Spinal cord (tissue), 10 donors: ENCODE measurements at places on chromosomes 1 and 21.

GRCh38 chr1:51534447-51534846, 15.4 kb upstream of the EPS15 start:
- DNase-seq, result no peak

GRCh38 chr1:219149009-219149577, 24.6 kb upstream of the LYPLAL1 start:
- no peak for DNase-seq

- DNase-seq, result no peak
Measured at GRCh38 chr1:33273961-33274371, 17.7 kb downstream of the ZNF362 start.

GRCh38 chr21:29320031-29320430, 21.3 kb downstream of the BACH1 start:
- DNase-seq, result no peak

DNA sequence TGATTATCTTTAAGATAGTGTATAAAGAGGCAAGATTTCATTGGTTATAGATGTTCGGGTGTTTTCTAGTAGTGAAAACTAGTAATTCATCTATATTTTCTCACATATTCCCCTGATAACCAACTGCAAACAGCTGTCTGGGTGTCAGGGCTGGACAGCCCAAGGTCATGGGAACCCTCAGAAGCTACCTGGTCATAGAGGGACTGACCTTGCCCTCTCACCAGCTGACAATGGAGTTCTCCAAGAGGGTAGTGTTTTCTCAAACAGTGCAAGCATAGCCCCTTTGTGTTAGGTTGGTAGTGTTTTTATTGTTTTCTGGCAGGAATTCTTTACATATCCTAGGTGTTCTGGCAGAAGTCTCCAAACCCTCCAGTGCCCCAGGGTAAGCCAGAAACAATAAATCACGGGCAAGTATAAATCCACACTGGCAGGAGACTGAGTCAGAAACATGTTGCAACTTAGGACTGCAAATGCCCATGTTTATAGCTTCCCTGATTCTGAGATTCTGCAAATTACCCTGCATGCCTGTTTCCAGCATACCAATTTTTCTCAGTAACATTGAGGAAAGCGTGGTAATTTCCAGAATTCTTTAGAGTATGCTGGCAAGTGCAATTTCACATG, 82.8 kb upstream of the ATP1A1 start:
- peak; percentile 14 for DNase-seq

- no peak for DNase-seq
Measured at GRCh38 chr1:245575710-245576109, 420.9 kb downstream of the KIF26B start.

GRCh38 chr1:28668956-28669723, 556 bp downstream of the GMEB1 start:
- DNase-seq, result peak; percentile 25

DNA sequence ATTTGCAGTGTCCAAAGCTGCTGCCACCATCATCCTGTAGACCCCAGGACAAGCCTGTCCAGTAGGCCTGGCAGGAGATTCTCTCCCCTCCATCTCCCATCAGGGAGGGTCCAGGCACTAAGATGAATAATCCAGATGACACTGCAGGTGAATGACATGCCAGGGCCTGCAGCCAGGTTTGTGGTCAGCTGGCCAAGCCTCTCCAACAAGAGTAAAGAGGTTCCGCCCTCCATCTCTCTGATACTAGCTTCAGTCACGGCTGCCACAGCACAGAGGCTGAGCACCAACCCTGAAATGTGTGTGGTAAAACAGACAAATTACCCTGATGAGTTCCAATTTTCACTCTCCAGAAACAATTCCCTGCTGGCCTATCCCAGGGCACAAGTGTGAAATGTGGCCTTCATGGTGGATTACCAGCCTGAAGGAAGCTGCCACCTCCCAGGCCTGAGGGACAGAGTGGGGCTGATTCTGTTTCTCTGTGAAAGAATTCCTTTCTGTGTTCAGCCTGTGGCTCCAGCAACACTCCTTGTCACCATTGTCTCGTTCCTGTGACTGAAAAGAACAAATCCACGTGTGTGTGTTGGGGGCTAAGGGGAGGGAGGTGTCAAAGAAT, 19.9 kb upstream of the LHX4 start:
- no peak for DNase-seq

GRCh38 chr1:227886993-227887696, 60.6 kb downstream of the WNT9A start:
- DNase-seq, result peak; percentile 73
